WTC11 (cell line): ENCODE measurements at places on chromosomes 3 and 15.
A peak's percentile ranks its signal among the peaks of the same experiment; 100 is the strongest.

DNA sequence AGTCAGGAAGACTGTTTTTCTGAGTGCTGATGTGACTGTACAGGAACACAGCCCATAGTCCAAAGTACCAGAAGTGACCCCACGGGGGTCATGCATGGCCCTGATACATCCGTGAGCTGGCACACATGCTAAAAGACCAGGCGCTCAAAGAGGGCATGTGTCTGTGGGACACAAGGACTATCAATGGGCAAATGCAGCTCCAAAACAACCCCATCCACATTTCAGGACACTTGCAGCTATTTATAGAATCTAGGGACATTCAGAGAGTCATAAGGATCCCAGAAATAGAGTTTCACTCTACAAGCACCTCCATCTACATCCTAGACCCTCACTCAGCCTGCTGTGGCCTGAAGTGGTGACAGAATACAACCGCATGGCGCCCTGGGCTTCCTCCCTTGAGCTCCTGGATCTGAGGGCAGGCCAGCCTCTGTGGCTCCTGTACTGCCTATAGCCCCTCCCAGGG, 17.0 kb downstream of the SLC25A20 start:
- DNase-seq: no peak

GRCh38 chr3:19898721-19899120, 35.3 kb downstream of the EFHB start:
- DNase-seq: no peak

- peak; percentile 21 for DNase-seq
These were observed 68.6 kb downstream of the FILIP1L start for GRCh38 chr3:100045696-100046095.

GRCh38 chr3:114502204-114502603, 208.4 kb downstream of the TIGIT start:
- no peak for DNase-seq

GRCh38 chr3:65277798-65278197, 590.0 kb upstream of the ADAMTS9 start:
- DNase-seq: no peak

- DNase-seq: no peak
These were observed 196.5 kb upstream of the ZPLD1 start for GRCh38 chr3:102238362-102238761.

GRCh38 chr3:42749753-42750231, 23.3 kb downstream of the CCDC13 start:
- DNase-seq: peak; percentile 42

- DNase-seq: no peak
These were observed 185.2 kb upstream of the ARL6 start for GRCh38 chr3:97579365-97579764.

- no peak for DNase-seq
These were observed 399 bp upstream of the SUCLG2 start for GRCh38 chr3:67654844-67655177.

DNA sequence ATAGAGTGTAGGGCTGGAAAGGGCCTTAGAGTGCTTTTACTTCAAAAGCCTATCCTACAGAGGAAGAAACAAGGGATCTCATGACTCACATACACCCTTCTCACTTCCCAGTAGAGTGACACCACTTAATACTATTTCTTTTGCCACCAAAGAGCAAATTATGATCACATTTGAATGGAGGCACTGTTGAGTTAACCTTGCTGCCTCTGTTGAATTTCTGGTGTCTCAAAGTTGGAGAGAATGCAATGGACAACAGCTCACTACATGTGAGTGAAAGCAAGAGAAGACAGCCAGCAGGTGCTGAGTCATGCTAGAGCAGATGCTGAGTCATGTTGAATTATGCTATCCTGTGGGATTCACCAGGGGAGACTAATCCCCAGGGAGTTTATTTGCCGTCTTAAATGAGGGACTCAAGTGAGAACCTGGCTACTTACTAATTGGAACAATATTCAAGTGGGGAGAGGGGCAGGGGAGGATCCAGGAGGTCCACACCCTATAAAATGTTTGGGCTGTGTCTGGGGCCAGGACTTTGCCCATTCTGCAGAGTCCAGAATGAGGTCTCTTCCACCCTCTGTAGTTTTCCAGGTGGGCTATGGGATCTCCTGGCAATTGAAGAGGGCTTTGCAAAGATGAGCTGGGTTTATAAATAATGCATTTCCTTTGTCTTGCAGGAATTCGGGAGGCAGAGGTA, 35.8 kb downstream of the ST8SIA2 start:
- peak; percentile 50 for DNase-seq

DNA sequence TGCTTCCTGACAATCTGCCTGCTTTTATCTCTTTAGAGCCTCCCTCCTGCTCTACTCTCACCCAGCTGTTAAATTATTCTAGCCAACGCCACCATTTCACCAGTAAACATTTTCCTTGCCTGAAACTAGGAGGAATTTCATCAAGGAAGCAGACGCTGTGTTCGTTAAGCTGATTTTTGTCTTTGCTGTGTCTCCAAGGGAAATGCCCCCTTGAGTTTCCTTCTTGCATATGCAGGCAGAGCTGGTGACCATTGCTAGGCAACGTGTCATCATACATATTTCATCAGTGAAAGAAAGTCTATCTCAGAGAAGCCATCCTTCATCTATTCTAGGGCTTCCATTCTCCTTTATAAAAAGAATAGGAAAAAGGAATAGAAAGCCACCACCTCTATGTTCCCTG, 87.0 kb upstream of the ST8SIA2 start:
- DNase-seq: no peak

- DNase-seq: no peak
These were observed 616.0 kb downstream of the RBMS3 start for GRCh38 chr3:29896856-29897255.

- DNase-seq: no peak
These were observed 961.4 kb downstream of the VGLL3 start for GRCh38 chr3:86029590-86029989.

DNA sequence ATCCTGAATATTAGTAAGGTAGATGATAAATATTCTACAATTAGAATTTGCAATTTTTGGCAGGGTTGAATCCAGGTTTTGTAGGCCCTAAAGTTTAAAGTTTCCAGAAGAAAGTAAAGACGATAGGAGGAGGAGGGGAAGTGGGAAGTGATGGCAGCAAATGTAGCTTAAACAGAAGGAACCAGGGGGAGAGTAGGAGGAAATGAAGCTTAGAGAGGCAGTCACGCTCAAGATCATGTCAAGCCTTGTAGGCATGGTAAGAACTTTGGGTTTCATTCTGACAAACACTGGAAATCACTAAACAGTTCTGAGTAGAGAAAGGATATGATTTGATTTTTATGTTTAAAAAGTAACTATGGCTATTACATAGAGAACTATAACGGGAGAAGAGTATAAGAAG, 63.9 kb downstream of the NR2E3 start:
- no peak for DNase-seq

DNA sequence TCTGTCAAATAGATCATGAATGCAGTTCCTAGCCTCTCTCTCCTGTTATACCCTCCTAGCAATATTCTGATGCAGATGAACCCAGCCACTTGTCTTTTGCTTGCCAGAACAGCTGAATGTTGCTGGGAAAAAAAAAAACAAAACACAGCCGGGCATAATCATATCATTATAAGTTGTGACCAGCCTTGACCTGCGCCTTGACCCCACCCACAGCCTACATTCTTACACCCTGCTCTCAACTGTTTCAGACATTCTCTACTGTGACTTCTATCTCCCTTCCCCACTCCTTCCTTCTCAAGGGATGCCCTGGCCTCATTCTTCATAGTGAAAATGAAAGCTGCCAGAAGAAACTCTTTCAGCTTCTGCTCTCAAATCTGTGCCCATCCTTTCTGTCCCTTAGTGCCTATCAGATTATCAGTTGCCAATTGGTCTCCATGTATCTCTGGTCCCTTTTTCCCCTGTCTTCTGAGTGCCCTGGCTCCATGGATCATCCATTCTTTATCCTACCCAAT, 389.1 kb upstream of the TPRG1 start:
- DNase-seq: no peak

DNA sequence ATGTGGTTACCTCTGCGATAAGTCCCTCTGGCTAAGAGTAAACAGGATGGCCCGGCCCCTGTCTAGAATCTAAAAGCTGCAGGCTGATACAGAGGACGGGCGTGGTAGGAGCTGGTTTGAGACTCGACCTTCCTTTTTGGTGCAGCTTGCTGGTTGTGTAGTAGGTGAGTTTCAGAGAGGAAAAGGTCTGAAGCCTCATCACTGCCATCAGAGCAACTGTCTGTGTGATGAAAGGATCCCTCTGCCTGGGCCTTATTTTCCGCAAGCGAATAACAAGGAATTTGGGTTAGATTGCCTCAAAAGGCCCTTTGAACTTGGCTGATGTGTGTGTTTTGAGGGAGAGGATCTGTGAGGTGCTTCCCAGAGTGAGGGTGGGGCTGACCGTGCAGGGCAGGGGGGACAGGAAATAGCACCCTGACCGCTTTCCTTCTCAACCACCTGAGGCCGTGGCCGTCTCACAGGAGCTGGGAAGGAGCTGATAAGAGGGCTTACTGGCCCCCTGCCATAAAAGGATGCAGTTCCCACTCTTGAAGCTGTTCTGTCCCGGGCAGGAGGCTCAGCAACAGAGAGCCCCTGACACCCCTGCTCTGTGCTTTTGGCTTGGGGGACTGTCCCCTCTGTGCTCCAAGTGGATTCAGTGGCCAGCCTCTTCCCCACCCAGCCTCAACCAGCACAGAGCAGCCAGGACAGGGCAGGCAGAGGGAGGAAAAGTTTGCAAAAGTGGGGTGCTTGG, 45.6 kb upstream of the TFRC start:
- DNase-seq: no peak

- peak; percentile 45 for DNase-seq
These were observed 88.9 kb downstream of the AAGAB start for GRCh38 chr15:67165254-67166253.

DNA sequence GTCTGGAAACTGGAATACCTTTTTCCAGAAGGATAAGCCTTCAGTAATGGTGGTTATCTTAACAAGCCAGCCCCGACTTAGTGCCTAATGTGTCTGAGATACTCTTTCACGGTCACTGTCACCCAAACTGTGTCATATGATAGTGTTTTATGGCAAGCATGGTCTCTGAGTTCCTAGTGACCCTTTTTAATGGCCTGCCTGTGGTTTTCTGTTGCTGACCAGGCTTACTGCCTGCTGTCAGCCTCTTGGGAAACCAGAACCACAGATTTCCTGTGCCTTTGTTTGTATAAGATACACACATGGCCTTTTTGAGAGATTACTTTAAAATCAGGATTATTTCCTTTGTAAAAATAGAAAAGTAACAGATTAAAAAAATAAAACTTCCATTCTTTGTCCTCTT, 22.4 kb downstream of the HPS3 start:
- no peak for DNase-seq

DNA sequence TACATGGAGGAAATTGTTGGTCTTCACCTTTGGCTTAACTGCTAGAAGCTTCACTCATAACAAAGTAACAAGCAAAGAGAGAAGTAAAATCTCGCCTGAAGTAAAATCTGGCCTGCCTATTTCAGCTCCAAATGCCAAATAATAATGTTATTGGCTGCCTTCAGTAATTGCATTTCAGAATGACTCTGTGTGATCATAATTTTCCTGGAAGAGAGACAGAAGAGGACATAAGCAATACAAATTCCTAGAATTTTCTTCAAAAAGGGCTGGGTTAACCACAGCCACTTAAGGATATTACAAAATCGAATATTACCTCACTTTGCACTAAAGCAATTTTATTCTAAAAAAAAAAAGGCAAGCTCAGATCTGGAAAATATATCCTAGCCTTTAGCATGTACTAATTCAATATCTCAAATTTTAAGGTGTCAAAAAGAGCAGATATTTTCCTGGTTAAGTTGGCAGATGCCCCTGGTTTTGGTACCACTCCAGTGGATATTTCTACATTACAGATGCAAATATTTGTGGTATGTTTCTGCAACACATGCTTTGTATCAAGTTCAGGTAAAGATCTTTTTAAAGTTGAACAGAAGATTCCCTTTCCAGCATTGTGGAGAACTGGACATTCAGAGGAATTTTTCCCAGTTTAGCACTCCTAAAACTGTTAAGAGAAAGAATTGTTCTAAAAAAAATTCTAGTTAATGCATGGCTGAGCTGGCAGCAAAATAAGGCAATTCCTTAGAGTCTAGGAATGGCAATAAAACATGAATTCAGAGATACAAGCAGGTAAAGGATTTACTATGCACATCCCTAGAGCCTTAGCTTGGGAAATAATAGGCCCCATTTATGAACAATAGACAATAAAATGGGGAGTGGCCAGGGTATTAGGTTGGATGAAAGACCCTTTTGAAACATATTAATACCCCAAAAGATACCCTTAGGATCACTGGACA, 116.7 kb downstream of the STAC start:
- no peak for DNase-seq

DNA sequence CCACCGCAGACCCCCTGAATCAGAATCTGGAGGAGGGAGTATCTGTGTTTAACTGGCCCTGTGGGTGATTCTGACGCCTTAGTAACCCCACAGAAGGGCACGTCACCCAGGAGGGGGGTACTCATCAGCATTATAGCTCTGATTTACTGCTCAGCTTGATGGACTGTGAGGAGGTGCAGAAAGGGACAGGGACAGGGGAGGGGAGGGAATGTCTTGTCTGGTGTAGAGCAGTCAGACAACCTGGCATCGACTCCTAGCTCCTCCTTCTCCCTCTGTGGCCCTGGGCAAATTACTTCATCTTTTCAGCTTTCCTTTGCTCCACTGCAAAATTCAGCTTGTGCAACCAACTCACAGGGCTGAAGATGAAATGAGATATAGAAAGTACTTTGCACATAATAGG, 42.3 kb upstream of the GLCE start:
- DNase-seq: no peak

GRCh38 chr3:179181021-179181472, 32.9 kb downstream of the PIK3CA start:
- DNase-seq: no peak

- DNase-seq: no peak
These were observed 23.0 kb downstream of the PAQR9 start for GRCh38 chr3:142940472-142940871.

DNA sequence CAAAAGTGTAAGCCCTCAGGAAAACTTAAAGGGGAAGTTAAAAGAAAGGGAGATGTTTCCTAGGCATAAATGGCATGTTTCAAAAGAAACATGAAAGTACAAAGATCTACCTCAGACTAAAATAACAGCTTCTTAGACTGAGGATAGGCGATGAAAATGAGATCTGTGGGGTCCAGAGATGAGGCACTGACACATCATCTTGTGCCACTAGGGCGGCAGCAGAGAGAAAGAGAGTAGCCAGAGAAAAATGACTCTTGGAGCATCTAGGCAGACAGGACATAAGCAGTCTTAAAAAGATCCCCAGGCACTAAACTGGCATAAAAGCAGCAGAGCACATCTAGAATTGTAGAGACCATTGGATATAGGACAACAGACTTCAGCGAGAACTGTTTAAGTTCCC, 42.5 kb upstream of the RFX7 start:
- DNase-seq: peak; percentile 47

- no peak for DNase-seq
These were observed 16.9 kb upstream of the FAM3D start for GRCh38 chr3:58683466-58683865.

GRCh38 chr15:75224281-75224680, 22.6 kb downstream of the C15orf39 start:
- DNase-seq: no peak

DNA sequence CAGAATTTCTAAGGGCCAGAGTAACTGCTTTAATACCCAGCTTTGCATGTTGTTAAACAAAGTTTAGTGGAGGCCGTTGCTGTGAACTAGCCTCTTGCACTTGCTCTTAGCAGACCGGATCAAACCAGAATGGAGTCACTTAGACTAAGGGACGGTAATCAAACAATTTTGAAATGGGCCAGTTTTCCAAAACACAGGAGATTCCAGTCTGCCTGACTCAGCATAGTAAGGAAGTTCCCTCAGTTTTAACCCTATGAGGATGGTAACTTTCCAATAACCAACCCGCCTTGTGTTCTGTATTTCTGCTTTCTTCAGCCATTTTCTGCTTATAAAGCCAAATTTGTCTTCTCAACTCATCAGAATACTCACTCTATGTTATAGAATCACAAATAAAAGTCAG, 77.2 kb upstream of the WDR72 start:
- no peak for DNase-seq
